ENCODE measurements at places on chromosomes 12 and 14. TPM values are rescaled to one million over a fixed set of nuclear protein-coding genes. Genes with fewer than 3 reads are reported as not detected.

GRCh38 chr12:78888568-78888967 lies 24.0 kb downstream of the SYT1 start:
- DNase-seq, result no peak
- no peaks in the 10 kb centered on the region for H3K27me3 ChIP-seq
- no peak overlapping the region for H3K4me3 ChIP-seq
- H3K27ac ChIP-seq, result no peak overlapping the region
- H3K36me3 ChIP-seq, result no peaks in the 10 kb centered on the region
- no peaks in the 10 kb centered on the region for H3K4me1 ChIP-seq

- H3K27me3 ChIP-seq, result no peaks in the 10 kb centered on the region
- H3K4me3 ChIP-seq, result no peak overlapping the region
- H3K4me1 ChIP-seq, result no peaks in the 10 kb centered on the region
- no peak overlapping the region for H3K27ac ChIP-seq
These were observed 123.7 kb downstream of the SLC25A21 start for GRCh38 chr14:37048666-37049071.

DNA sequence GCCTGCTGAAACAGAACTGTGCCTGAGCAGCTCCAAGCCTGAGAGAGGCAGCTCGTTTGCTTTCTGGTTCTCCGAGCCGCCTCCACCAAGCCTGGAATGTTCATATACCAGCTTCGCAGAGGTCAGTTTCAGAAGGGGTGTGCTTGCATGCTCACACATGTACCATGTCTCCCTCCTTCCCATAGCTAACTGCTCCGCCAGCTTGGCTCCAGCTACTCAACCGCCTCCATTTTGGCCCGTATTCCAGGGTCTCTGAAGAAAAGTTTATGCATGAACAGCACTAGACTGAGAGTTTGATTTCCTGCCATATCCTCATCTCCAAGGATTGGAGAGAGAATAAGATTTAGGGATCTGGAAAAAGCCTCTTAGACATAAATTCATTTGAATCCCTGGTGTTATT lies 103.7 kb downstream of the SMOC1 start:
- no peak for DNase-seq
- no peak overlapping the region for H3K4me3 ChIP-seq
- H3K36me3 ChIP-seq, result peaks cover 7% of the 10 kb centered on the region

GRCh38 chr12:83015390-83016217 lies 328.9 kb downstream of the TMTC2 start:
- no peaks in the 10 kb centered on the region for H3K27me3 ChIP-seq
- no peak for DNase-seq
- H3K36me3 ChIP-seq, result no peaks in the 10 kb centered on the region
- H3K4me1 ChIP-seq, result no peaks in the 10 kb centered on the region

DNA sequence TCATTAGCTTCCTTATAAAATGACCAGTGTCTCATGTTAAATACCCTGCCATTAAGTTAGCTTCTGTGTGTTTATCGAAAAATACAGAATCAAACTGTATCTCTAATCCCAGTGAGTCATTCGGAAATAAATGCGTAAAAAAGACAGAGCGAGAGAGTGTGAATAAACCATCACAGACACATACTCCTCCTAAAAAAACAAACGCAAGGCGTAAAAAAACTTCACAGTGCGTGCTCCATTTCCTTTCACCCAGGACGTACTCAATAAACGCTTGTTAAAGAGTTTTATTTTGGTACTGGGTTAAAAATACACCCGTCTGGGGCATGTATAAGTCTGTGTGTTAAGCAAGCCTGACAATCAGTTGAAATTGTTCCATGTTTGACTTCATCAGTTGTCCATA lies 58.8 kb upstream of the ISM2 start:
- no peaks in the 10 kb centered on the region for H3K27me3 ChIP-seq
- no peak for DNase-seq
- no peak overlapping the region for H3K27ac ChIP-seq
- H3K4me3 ChIP-seq, result no peak overlapping the region

DNA sequence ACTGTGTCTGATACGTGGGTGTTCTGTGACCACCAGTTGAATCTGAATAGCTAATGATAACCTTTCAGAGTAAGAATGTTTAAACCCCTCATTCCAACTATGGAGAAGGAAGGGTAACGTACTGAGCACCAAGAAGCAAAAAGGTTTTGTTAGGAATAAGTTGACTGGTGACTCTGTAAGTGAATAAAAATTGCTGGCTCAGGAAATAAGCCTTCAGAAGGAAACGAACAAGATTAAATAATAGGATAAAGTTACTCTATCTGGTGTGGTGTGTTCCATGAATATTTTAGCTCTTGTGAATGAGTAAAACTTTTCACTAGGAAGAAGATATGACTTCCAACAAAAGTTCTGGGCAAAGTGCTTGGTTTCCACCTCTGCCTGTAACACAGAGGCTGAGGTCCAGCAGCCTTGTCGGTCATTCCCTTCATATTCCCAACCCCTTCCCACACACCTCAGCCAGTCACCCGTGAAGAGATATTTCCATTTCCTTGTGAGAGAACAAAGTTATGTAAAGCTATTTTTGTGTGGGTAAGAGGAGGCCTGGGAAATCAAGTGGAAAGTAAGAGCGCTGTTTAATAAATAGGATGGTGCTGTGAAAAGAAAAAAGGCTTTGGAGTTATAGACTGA lies 47.1 kb downstream of the ARF6 start:
- DNase-seq, result no peak
- no peaks in the 10 kb centered on the region for H3K4me1 ChIP-seq
- no peaks in the 10 kb centered on the region for H3K27me3 ChIP-seq

DNA sequence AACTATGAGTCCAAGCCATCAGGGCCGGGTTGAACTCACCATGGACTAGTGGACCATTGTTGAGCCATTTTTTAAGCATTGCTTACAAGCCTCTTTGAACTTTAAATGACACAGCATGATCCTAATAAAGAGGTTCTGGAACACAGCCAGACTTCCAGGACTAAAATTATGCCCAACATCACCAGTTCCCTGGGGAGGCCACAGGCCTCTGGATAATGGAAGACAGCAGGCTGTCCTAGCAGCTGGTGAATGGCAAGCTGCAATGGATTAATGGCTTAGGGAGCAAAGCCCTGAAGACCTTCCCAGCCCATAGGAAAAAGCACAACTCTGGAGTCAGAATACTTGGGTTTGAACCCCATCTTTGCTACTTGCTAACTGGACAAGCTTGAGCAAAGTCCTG lies 71.3 kb downstream of the FLRT2 start:
- no peaks in the 10 kb centered on the region for H3K36me3 ChIP-seq
- no peak for DNase-seq
- no peaks in the 10 kb centered on the region for H3K27me3 ChIP-seq

GRCh38 chr12:113844495-113845210 lies 121.5 kb downstream of the RBM19 start:
- no peaks in the 10 kb centered on the region for H3K27me3 ChIP-seq
- no peak overlapping the region for H3K4me3 ChIP-seq
- H3K27ac ChIP-seq, result no peak overlapping the region
- H3K4me1 ChIP-seq, result peaks cover 20% of the 10 kb centered on the region
- DNase-seq, result no peak

The LBHD2 gene
- total RNA-seq, result not detected

The VRTN gene
- total RNA-seq, result not detected

The TSPAN31 gene
- 64.0 TPM for total RNA-seq

The LRRC10 gene
- not detected for total RNA-seq

The IGFBP6 gene
- total RNA-seq, result 96.6 TPM

The DEGS2 gene
- total RNA-seq, result 0.99 TPM

The SOAT2 gene
- total RNA-seq, result not detected

The STON2 gene
- 81.9 TPM for total RNA-seq

Data from spinal cord (tissue), 10 donors.